ENCODE measurements at places on chromosomes 12 and 14.

GRCh38 chr12:98464190-98464589, 51.2 kb upstream of the TMPO start:
- DNase-seq, result no peak

DNA sequence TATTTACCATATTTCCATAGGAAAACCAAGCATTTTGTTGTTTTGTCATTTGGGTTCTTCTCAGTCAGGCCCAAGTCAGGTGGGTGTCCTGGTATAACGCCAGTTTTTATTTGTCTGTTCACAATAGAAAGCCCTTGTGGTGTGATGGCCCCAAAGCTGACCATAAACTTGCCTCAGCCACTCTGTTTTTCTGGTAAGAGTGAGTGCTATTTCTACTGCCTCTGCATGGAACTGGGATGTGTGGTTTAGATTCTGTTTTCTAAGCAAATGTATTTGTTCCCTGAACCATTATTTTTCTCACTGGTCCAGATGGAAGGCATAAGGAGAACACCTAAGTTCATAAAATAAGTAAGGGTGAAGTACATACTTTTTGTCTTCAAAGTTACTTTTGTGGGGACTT, 1.8 kb upstream of the SSPN start:
- no peak for DNase-seq

DNA sequence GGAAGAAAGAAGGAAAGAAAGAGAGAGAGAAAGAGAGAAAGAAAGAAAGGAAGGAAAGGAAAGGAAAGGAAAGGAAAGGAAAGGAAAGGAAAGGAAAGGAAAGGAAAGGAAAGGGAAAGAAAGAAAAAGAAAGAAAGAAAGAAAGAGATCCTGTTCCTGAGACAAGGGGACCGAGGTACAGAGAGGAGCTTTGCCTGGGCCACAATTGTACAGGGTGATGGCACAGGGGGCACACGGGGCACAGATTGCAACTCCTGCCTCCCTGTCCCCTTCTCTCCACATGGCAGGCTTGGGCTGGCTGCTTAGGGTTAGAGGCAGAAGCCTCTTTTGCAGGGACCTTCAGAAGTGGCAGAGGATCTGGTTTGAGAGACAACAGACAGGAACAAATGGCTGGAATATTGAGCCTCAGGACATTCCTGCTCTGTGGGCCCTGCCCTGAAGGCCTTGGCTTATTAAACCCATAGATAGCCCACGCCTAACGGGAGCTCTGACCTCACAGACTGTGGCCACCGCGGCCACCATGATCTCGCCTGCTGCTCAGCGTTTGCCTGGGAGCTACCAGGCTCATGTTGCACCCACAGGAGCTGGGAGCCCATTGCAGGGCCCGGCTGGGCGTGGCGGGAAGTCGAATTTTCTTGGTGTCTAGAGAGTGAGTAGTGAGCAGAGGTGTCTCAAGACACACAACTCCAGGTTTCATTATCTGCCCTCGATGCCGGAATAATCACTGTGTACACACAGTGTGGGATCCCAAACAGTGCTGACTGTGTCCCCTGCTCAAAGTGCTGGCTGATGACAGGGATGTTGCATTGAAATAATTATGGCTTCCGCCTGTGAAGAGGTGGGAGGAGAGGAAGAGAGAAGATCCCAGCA, 147.9 kb upstream of the NCOR2 start:
- no peak for DNase-seq

GRCh38 chr12:101925935-101926334, 48.6 kb downstream of the DRAM1 start:
- no peak for DNase-seq

DNA sequence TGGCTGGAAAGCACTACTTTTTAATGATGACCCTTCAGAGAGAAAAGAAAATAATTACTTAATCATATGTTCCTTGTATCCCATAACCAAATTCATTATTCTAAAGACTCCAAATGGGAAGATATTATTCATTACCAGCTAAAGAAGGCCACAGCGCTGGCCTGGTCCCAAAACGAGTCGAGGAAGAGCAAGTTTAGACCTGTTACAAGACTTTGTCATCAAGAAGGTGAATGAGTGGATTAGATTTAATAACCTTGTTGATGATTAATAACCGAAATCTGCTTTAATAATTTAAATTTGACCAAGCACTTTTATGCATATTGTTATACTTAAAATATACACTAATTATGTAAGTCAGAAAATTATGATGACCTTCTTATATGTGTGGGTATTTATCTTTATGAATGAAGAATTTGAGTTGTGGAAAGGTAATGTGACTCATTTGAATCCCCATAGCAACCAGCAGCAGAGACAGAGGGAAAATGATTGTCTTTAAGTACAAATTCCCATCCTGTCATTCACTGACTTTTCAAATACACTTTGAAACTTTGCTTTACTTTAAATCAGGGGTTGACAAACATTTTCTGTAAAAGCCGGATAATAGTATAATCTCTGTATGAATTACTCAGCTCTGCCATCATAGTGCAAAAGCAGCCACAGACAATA, 200.3 kb upstream of the NPAS3 start:
- DNase-seq, result no peak

- DNase-seq, result no peak
Observed at GRCh38 chr14:21313512-21313911, 33.6 kb downstream of the RPGRIP1 start.

DNA sequence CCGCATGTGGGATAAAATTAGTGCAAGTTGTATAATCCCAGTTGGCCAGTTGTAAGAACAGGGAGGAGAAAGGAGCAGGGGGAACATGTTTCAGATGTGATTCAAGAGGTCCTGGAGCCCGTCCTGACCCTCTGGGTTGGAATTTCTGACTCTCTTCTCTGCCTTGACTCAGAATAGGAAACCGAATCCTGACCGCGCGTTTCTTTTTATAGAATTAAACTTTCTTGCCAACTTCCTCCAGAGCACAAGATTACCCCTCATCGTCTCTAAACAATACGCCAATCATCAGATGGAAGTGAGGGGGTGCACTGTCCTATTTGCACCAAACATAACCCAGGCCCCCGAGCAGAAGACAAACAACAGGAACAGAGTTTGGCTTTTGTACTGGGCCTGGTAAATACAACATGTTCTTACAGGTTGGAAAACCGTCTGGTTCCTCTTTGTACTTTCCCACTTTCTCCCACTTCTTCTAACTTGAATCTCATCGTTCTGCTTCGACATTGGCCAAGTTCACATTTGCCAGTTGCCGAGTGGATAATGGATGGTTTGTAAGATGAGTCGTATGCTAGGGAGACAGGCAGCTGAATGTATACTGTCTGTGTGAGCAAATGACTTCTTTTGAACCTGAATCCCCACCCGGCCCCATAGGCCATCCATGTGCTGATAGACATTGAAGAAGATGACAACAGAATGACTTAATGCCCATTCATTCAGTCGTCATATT, 42.6 kb upstream of the MED13L start:
- DNase-seq, result peak; percentile 45

GRCh38 chr12:127640181-127640886, 626.6 kb upstream of the TMEM132C start:
- DNase-seq, result no peak

- DNase-seq, result no peak
Observed at GRCh38 chr12:104751120-104751519, 207.0 kb downstream of the SLC41A2 start.

DNA sequence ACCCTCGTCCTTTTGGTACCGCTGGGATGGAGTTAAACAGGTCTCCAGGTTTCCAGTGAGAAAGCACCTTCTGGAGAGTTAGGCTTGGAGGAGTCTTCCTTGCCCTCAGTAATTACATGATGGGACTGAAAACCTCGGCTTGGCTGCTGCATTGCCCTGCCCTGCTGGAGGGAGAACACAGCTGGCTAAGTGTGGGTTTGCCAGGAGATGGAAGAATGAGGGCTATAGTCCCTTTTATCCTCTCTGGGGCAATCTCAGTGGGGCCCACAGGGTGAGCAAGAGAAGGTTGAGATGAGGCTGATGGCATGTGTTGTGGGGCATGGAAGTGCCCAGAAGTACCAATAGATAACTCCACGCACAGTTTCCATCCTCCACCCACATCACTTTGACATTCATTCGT, 23.2 kb upstream of the MEG3 start:
- DNase-seq, result no peak

DNA sequence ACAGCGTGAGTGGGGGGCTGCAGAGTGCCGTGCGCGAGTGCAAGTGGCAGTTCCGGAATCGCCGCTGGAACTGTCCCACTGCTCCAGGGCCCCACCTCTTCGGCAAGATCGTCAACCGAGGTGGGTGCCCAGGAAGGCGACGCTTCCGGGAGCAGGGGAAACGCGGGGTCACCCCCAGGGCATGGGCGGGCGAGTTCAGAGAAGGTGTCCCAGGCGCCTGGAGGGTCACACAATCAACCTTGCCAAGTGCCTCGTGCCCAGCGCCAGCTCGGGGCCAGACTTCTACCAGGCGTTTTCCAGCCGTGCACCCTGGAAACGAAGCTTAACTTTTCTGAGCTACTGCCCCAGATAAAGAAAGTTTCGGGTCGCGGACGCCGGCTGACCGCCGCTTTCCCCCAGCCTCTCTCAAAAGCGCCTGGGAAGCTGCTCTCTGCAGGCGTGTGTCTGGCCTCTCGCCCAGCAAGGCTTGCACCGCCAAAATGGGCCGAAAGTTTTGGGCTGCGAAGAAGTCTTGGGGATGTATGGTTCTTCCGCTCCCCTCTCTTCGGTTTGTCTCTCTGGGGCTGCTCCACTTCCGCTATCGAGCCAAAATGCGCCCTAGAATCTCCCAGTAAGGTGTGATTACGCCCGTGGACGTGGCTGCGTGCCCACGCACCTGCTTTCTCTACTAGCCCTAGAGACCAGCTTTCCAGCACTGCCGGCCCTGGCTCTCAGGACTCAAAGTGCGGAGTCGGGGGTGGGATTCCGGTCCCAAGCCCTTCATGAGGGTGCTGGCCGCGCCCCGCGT, 1.7 kb downstream of the WNT1 start:
- DNase-seq, result peak; percentile 75

- peak; percentile 10 for DNase-seq
Observed at GRCh38 chr12:65740873-65741600, 83.2 kb upstream of the HMGA2 start.

GRCh38 chr14:31877255-31877798, 199.8 kb upstream of the ARHGAP5 start:
- DNase-seq, result no peak

GRCh38 chr12:111597831-111598636, 1.1 kb downstream of the ATXN2 start:
- DNase-seq, result peak; percentile 51
